ENCODE measurements at places on chromosomes 7 and 10. TPM values are rescaled to one million over a fixed set of nuclear protein-coding genes. Genes with fewer than 3 reads are reported as not detected.

The NEUROD6 gene
- not detected for total RNA-seq

The PRLHR gene
- not detected for total RNA-seq

The POU6F2 gene
- total RNA-seq = not detected

The ANKRD22 gene
- 0.48 TPM for total RNA-seq

The CALHM3 gene
- total RNA-seq = 0.17 TPM

The LAMB4 gene
- total RNA-seq = not detected

The ELFN1 gene
- not detected for total RNA-seq

The DRGX gene
- not detected for total RNA-seq

The LRIT1 gene
- total RNA-seq = not detected

The MMD2 gene
- not detected for total RNA-seq

The CYP3A5 gene
- total RNA-seq = not detected

Measured in activated CD4-positive, alpha-beta T cell treated with anti-CD3 and anti-CD28 coated beads, Interleukin-2, amount 10 ng/mL, durations not matched to agents 7 days and 5 days (primary cell).